ENCODE measurements at places on chromosomes 16 and 17.
A peak's percentile ranks its signal among the peaks of the same experiment; 100 is the strongest.

- no peak for DNase-seq
These were observed 44.0 kb downstream of the UBN1 start for GRCh38 chr16:4891097-4891885.

DNA sequence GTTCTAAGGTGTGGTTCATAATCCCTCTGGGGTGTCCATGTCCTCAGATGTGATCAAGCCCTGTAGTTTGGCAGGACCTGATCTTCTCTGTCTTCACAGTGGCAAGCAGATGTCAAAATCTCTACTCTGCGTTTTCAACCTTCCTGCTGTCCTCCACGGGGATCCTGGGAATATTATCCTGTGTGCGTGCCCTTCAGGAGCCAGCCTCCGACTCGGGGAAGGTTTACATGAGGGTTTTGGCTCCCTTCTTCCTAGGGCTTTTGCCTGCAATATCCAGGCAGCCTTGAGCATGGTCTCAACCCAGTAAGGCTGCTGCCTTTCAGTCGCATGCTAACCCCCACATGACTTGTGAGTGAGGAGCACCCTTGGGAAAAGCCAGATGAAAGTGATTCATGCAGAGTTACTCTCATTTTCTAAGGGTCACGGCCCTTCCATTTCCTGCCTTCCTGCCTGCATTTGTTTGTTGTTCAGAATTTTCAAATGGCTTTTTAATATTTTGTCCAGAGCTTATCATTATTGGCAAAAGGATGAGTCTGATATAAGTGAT is 202.2 kb upstream of the CHMP6 start:
- no peak for DNase-seq

- no peak for DNase-seq
These were observed 67.8 kb upstream of the CDH5 start for GRCh38 chr16:66298571-66299120.

DNA sequence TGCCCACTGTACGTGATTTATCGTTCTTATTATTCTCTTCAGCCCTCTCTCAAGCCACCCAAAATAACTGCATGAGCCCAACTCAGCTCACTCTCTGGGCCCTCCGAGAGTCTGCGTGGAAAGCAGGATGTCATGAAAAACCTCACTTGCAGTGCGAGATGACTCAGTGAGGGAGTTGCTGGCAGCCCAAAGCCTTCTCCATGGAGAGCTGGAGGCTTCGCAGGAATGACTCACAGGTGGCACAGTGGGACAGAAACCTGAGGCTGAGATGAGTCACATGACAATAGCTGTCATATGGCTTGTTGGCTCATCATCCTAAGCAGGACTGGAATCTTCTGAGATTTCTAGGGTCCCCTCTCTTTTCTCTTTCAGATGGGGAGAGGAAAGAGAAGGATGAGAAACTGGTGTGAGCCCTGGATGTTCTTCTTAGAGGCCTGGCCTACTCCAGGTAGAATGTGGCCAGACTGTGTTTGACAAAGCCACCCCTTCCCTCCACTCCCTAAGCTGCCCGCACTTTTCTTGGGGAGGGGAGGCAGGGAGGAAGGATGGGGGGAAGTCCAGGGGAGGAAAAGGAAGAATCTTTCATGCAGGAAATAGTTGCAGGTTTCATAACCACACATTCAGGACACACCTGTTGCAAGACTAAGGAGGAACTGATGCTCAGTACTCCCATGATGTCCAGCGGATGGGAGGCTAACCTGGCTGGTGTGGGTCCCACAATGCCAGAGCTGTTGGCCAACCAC is 160.6 kb upstream of the RPL38 start:
- no peak for DNase-seq

DNA sequence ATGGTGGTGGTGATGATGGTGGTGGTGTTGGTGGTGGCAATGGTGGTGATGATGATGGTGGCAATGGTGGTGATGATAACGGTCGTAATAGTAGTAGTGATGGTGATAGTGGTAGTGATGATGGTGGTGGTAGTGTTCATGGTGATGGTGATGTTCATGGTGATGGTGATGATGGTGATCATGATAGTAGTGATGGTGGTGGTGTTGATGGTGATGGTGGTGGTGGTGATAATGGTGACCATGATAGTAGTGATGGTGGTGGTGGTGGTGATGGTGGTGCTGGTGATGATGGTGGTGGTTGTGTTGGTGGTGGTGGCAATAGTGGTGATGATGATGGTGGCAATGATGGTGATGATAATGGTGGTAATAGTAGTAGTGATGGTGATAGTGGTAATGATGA is 68.0 kb downstream of the SOX9 start:
- no peak for DNase-seq

DNA sequence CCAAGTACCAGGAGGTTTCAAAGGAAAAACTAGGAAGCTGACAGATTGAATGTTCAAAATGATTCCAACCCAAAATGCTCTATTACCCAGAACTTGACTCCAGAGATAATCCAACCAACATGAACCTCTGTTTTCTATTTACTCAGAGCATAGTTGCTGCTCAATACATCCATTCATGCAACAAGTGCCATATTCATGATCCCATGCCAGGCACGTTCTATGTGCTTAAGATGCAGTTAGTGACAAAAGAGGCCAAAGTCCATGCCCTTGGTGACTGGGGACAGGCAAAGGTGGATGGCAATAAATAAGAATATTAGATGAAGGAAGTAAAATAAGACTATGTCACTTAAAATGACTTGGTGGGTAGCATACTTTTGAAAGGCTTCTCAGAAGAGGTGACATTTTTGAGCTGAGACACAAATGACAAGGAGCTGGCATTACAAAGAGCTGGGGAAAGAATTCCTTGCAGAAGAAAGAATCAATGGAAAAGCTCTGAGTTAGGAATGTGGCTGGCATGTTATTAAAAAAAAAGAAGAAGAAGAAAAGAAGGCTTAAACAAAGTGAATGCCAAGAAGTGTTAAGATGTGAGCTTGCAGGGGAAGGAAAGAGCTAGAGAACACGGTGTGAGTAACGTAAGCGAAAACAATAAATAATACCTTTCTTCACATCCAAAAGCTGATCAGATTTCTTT is 34.5 kb downstream of the TOX3 start:
- DNase-seq: no peak

DNA sequence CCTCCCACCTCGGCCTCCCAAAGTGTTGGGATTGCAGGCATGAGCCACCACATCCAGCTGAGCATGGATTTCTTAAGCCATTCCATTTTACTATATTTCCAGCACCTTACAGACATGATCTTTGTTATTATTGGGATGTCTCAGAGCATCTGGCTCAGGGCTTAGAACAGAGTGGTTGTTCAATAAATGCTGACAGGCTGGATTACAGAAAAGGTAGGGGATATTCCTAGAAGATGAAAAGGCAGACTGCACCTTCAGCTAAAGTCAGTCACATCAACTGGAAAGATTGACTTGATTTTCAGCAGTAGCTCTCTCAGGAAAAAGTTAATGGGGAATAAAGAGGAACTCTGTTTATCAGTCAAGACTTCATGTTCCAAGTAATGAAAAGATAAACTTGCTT is 360.3 kb upstream of the ERCC4 start:
- DNase-seq: no peak

DNA sequence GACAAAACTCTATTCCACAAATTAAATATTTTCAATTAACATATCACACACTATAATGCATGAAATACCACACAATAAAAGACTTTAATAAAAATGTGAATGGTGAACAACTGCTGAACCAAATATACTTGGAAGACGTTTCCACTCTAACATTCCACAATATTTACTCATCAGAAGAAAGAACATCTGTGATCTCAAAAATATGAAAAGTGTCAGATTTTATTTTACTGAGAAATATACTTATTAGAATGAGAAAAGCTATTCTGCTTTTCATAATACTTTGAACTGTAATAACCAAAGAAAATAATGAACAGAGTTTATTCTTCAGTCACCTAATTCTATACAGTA is 181.8 kb upstream of the AXIN2 start:
- DNase-seq: no peak

- DNase-seq: no peak
These were observed 26.3 kb downstream of the WSB1 start for GRCh38 chr17:27320222-27320560.

- no peak for DNase-seq
These were observed 5.2 kb downstream of the C16orf95 start for GRCh38 chr16:87312008-87312407.

GRCh38 chr17:74392848-74393247 is 25.5 kb downstream of the GPR142 start:
- no peak for DNase-seq

DNA sequence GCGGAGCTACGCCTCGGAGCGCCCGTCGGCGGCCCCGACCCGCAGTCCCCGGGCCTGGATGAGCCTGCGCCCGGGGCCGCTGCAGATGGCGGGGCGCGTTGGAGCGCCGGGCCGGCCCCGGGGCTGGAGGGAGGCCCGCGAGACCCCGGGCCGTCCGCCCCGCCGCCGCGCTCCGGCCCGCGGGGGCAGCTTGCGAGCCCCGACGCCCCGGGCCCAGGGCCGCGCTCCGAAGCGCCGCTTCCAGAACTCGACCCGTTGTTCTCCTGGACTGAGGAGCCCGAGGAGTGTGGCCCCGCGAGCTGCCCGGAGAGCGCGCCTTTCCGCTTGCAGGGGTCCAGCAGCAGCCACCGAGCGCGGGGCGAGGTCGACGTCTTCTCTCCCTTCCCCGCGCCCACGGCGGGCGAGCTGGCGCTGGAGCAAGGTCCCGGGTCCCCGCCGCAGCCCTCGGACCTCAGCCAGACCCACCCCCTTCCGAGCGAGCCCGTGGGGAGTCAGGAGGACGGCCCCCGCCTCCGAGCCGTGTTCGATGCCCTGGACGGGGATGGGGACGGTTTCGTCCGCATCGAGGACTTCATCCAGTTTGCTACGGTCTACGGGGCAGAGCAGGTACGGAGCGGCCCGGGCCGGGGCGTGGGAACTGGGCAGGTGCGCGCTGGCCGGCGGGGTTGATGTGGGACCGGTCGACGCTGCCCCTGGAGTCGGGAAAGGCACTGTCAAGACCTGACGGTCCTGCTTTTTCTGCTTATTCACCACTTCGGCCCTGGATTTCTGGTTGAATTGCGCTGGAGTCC is 861 bp downstream of the RAB11FIP3 start:
- DNase-seq: peak; percentile 31

- peak; percentile 67 for DNase-seq
These were observed 589 bp downstream of the ARL6IP1 start for GRCh38 chr16:18800775-18801144.

DNA sequence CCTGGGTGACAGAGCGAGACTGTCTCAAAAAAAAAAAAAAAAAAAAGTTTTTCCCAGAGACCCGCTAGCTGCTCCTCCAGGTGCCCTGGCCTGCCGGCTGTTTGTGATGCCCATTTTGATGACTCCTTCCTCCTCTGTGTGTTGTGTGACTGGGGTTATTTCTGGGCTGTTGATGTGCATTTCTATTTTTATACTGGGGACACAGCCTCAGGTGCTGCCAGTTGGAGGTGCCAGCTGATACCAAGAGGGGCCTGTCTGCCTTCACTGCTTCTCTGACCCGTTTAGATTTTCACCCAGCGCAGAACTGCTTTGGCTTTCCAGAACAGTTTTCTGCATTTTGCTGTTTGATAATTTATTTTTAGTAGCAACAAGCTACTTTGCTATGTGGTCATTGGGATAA is 6.7 kb downstream of the PLA2G15 start:
- DNase-seq: no peak

DNA sequence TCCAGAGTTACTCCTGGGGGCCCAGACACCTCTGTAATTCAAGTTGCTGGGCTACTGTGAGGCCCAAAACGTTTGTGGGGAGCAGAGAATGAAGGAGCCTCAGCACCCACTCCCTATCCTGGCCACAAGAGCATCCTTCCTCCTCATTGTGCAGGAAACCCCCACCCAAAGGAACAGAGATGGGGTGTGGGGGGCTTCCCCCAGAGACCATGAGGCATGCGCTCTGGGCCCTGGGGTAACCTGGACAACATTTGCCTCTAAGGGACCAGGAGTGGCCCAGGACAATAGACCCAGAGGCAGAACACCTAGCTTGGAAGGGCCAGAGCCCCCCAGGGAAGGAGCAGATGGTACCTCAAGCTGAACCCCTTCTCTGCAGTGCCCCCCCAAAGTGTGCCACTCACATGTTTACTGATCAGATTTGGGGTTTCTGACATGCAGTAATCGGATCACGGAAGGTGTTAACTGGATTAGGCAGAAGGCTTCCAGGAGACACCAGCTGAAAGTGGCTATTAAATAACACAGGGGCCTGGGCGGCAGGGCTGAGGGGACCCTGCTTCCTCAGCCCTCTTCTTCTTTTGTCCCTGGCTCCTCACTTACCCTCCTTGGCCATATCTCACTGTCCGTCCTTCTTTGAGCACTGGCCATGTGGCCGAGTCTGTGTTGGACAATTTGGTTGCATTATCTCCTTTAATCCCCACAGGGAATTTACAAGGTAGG is 50.8 kb downstream of the SDK2 start:
- DNase-seq: no peak

- no peak for DNase-seq
These were observed 81.6 kb upstream of the CDC42EP4 start for GRCh38 chr17:73393381-73393780.

- DNase-seq: no peak
These were observed 55.1 kb upstream of the LGALS9 start for GRCh38 chr17:27575912-27576252.

DNA sequence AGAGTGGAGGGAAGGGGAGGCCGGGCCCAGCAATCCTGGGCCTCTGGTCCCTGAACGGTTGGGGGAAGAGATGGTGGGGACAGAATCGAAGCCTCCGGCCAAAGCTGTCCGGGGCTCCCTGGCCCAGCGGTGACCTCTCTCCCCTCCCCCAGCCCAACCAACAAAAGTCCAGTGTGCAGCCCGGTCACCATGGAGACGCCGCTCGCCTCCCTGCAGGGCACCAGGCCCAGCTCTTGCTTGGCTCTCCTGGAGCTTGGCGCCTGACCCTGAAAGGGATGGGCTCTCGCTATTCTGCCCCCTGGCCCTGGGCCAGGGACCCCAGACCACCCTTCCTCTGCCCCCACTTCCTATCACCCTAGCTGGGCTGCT is 1.3 kb downstream of the METRN start:
- peak; percentile 78 for DNase-seq

- peak; percentile 36 for DNase-seq
These were observed 66.0 kb downstream of the SMPD3 start for GRCh38 chr16:68382296-68382718.

- no peak for DNase-seq
These were observed 84.1 kb downstream of the ARHGAP17 start for GRCh38 chr16:24931091-24931490.

DNA sequence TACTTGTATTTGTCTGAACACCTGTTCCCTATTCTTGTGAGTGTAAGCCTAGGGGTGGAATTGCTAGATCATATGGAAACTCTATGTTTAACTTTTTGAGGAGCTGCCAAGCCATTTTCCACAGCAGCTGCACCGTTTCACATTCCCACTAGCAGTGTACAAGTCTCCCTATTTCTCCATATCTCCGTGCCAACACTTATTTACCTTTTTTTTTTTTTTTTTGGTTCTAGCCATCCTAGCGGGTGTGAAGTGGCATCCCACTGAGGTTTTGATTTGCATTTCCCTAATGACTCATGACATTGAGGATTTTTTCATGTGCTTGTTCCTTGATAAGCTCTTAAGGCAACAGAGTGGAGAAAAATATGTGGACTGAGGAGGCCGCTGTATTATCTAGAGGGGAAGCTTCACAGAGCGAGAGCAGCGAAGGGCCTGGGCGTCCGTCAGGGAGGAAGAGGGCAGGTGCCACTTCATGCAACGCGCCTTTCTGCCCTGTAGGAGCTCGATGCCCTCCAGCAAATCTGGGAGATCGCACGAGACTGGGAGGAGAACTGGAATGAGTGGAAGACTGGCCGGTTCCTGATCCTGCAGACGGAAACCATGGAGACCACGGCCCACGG is 50.0 kb downstream of the DNAH2 start:
- DNase-seq: no peak

Measured in HAP-1 (cell line).